KG1 (cell line): ENCODE measurements at places on chromosomes 11 and 22.

DNA sequence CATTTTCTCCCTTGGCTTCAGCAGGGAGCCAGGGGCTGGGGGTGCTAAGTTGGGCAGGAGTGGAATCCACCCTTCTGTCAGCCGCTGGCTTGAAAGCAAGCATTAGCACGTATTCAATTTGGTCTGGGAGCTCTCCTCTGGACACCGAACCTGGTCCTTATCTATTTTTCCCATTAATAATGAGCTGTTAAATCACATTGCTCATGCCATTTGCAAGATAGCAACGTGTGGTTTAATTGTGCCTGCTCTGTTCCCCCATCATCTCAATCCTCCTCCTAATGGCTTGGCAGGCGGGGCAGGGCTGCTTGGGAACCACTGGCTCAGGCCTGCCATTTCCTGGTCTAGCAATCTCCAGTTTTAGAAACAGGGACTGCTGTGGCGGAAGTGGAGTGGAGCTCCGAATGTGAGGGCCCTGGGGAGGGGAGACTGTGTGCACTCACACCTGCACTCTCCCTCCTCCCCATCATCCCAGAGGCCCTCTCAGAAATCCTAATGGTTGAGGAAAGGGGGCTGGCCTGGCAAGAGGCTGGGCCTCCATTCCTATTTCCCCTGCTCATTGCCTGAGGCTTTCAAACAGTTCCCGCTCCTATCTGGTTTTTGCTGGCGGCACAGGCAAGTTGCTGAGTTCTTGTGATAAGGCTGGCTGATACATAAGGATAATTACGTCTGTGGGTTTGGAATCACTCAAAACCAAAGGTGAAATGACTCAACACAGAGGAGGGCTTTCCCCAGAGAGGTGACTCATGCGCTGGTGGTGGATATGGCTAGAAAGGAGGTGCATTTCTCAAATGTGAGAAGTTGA is 201.2 kb upstream of the E2F8 start:
- no peak for DNase-seq

DNA sequence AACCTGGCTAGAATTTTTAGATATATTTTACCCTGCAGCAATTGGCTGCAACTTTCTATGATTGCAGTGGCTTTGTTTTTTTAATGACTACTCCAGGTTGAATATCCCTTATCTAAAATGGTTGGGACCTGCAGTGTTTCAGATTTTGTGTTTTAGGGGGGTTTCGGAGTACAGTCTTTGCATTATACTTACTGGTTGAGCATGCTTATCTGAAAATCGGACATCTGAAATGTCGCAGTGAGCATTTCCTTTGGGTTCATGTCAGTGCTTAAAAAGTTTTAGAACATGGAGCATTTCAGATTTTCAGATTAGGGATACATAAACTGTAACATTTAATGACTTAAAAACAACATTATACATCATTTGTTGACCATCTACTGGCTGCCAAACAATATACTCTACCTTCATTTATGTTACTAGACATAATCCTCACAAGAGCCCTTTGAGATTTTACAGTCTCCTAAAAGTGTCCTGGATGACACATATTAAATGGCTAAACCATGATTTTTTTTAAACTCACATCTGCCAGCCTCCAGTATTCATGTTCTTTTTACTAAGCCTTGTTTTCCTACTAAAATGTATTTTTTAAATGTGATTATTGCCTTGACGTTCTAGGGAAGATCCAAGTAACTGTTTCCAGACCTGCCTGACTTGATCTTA is 66.3 kb downstream of the PRMT3 start:
- DNase-seq: no peak

GRCh38 chr11:121723246-121723741 is 270.5 kb upstream of the SORL1-AS1 start:
- no peak for DNase-seq

- no peak for DNase-seq
Measured at GRCh38 chr11:95723361-95723942, 66.1 kb downstream of the FAM76B start.

DNA sequence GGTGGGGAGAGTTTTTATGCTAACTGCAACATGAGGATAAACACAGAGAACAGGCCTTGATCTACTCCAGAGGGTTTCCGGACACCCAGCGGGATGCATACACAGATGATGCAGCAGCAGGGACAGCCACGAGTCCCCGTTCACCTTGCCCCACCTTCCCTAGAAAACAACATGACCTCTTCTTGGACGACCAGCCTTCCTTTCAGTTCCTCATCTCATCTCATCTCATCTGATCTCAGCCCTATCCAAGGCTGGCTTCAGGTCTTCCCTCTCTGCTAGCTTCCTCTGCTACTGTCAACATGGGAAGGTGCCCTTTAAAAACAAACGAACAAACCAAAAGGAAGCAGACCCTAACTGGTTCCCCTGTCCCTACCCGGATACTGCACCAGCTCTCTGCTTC is 1356.2 kb downstream of the TBC1D22A start:
- no peak for DNase-seq

DNA sequence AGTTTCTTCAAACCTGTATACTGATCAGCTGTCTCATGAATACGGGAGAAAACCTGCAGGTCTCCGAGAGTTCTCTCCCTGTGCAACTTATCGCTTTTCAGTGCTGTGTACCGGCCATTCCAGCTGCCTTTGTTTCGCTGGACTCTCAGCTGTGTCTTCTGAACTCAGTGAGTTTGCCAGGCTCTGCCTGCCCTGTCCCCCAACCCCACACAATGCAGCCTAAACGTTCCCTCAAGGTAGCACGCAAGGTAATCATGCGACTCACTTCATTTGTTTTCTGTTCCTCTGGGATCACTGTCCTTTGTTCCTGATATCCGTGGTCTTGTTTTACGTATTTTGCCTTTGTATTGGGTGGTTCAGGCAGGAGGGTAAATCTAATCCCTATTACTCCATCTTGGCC is 13.5 kb downstream of the RBM7 start:
- no peak for DNase-seq

- DNase-seq: no peak
Measured at GRCh38 chr11:64409707-64410403, 50.9 kb downstream of the RPS6KA4 start.

DNA sequence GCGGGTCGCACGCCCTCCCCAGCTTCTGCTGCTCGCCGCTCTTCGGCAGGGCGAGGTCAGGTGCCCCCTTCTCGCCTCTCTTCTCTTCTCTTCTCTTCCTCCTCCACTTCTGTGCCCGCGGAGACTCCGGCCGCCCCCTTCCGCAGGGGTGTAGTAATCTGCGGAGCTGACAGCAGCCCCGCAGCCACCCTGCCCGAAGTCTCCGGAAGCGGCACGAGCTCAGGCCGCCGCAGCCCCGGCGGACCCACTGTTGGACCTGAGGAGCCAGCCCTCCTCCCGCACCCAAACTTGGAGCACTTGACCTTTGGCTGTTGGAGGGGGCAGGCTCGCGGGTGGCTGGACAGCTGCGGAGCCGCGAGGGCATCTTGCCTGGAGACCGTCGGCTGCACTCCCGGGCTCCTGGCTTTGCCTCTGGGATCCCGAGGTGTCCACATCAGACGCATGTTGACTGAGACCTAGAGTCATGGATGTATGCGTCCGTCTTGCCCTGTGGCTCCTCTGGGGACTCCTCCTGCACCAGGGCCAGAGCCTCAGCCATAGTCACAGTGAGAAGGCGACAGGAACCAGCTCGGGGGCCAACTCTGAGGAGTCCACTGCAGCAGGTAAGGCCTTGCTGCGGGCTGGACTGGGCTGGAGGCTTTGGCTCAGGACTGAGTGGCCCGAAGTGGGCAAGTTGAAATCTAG is 486 bp downstream of the STIM1 start:
- DNase-seq: no peak

DNA sequence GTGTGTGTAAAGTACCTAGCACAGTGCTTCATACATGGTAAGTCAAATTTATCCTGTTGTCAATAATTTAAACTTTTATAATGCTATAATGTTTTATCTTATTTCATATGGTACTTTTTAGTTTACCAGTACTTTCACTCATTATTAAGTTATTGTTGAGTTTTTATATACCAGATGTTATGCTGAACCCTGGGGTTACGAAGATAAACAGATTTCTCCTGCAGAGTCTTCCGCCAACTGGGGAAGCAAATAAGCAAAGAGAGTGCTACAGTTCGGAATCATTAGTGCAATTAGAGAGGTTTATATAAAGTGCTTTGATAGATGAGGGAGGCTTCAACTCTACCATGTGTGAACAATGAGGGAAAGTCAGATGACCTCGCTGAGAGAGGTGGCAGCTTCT is 362.3 kb downstream of the DYNC2H1 start:
- no peak for DNase-seq

GRCh38 chr11:1381793-1382425 is 7.8 kb upstream of the BRSK2 start:
- no peak for DNase-seq

GRCh38 chr22:30320021-30320556 is 6.7 kb downstream of the TBC1D10A start:
- no peak for DNase-seq

- DNase-seq: no peak
Measured at GRCh38 chr22:17496841-17497240, 66.5 kb upstream of the SLC25A18 start.

- DNase-seq: no peak
Measured at GRCh38 chr11:40321537-40321936, 1137.9 kb downstream of the LRRC4C start.

GRCh38 chr11:28011813-28012212 is 96.1 kb downstream of the KIF18A start:
- no peak for DNase-seq

DNA sequence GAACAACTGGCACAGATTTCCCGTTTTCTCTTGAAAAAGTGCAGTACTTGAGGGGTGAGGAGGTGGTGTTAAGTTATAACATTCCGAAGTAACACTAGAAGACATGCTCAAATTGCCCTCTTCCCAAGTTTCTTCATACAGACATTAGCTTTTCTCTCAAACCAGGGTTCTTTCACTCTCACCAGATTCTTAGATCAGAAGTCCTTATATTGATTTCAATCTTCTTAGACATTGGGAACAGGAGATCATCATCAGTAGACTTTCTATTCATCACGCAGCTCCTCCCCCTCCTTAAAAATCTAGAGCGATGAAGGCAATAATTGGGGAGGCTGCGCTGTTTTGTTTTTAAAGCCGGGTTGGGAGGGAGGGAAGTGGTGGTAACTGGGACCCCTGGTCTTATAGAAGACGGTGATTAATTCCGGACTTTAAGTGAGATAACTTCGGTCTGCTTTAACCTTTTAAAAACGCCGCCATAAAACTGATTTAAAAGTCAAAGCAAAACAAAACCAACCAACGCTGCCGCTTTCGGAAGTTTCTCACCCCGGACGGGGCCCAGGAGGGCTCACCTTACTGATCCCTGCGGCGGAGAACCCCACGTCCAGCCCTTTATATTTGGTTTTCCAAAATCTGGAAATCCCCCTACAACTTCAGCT is 665 bp downstream of the USP28 start:
- no peak for DNase-seq

DNA sequence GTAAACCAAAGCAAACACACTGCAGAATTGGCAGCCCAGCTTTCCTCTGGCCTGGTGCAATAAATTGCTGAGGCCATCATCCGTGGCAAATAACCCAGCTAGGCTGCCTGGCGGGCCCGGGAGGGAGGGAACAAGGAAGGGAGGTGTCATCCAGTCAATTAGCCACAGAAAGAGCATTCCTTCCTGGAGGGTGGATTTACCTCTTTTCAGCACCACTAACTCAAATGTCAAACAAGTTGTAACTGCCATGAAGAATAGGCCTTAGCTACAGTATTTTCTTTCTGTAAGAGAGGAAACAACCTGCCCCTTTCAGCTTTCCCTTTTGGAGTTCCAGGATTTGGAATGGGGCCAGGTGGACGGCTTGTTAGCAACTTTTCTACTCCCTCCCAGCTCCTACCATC is 163.8 kb upstream of the BDNF start:
- no peak for DNase-seq

- DNase-seq: no peak
Measured at GRCh38 chr11:102807921-102808320, 10.0 kb upstream of the MMP1 start.
